ENCODE measurements at places on chromosomes 16 and 17.
A peak's percentile ranks its signal among the peaks of the same experiment; 100 is the strongest.

DNA sequence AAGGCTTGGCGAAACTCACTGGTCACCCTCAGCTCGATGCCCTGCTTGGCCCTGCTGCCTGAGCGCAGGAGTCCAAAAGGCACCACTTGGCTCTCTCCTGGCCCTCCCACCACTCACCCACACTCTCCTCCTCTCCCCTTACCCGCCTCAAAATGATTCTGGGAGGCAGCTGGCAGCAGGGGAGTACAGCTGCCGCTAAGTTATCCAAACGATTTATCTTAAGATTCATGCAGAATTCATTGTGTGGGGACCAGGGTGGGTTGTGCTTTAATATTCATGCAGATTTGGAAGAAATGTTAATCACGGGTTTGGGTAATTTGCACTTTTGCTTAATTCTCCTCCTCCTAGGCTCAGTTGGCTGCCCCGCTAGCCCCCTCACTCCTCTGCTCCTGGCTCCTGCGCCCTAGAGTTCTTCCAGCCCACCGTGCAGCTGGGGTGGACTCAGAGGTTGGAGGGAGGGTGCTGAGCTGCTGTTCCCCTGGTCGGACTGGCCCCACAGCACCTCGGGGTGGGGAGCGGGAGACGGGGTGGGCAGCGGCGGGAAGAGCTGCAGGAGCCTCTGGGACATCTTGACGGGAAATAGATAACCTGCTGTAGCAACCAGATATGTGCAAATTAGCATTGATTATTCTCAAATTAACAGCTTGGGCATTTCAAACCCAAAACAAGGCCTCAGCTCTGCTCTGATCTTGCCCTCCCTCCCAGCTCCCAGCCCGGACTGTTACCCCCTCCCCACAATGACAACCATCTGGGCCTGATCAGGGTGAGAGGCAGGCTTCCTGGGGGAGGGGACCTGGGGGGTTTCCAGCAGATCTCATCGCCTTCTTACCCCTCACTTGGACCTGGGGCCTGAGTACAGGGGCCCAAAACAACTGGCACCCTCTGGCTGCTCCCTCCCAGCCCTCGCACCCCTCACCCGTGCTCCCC is 122.6 kb upstream of the RPL38 start:
- no peak for DNase-seq

GRCh38 chr17:67246653-67247415 is 1.8 kb upstream of the HELZ start:
- DNase-seq, result peak; percentile 33

DNA sequence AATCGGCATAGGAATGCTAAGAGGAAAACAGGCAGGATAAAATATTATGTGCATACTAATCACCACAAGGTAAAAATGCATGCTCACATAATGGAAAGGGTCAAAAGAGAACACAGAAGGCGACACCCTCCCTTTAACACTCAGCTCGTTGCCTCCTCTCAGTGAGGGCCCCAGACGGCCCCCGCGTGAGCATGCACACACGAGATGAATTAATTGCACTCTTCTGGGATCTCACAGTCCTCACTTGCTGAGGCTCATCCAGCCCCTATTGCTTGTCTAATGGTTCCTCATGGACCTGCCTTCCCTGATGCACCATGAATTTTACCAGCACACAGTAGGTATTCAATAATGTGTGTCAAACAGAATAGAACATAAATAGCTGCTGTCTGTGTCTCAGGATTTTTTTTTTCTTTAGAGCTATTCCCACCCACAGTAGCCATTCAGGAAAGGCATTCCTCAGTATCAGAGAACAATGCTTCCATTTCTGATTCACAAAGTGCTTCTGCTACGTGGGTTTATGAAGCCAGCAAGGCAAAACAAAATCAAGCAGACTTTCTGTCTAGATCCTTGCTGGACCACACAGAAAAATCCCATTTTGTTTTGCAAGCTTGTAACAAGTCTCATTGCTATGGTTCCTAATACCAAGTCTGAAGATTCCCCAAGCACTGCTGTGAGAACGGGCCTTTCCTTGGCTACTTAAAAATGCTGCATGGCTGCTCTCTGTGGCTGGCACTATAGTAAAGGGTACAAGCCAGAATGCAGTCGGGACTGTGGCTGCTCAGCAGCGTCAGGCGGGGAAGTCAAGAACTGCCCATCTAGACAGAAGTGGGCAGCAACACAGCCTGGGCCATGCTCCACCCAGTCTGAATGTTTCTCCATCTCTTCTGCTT is 43.6 kb downstream of the TOM1L2 start:
- no peak for DNase-seq

GRCh38 chr17:43832976-43833829 is at the start of gene MPP3:
Gene MPP3, minus strand, starts transcription at chr17:43833146. Its CDS starts 1,240 bp downstream, at chr17:43831906.
- peak; percentile 81 for DNase-seq

DNA sequence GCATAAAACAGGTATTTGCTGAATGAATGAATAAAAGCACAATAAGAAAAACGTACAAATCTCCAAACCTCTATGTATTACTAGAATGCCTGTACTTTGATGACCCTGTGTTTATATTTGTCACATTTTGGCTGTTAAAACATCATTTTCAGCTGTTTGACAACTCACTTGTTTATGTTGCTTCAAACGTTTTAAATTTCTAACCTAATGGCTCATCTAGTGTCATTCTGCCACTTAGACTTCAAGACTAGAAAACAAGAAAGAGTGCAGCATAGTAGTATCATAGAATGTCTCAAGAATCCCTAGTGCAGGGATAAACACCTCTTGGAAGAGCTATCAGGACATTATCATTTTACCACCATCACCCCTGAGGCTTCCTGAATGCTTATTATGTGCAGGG is 19.4 kb upstream of the PMP22 start:
- DNase-seq, result no peak

- no peak for DNase-seq
Measured at GRCh38 chr17:81831957-81832607, 1.0 kb downstream of the MCRIP1 start.

GRCh38 chr17:71063127-71063526 is 893.8 kb downstream of the KCNJ2 start:
- no peak for DNase-seq

DNA sequence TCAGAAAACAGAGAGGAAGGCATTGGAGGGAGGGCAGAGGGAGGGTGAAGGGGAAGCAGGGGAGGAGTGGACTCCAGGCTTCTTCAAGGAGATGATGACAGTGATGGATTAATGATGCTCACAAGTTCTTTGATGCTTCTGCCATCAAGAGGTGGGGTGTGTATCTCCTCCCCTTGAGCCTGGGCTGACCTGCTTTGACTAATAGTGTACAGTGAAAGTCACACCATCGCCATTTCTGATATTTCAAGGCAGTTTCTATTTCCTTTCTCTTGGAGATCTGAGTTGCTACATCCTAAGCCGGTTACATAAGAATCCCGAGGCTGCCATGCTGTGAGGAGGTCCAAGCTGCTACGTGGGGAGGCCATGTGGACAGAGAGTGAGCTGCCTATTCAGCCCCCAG is 312.5 kb downstream of the MAF start:
- no peak for DNase-seq

DNA sequence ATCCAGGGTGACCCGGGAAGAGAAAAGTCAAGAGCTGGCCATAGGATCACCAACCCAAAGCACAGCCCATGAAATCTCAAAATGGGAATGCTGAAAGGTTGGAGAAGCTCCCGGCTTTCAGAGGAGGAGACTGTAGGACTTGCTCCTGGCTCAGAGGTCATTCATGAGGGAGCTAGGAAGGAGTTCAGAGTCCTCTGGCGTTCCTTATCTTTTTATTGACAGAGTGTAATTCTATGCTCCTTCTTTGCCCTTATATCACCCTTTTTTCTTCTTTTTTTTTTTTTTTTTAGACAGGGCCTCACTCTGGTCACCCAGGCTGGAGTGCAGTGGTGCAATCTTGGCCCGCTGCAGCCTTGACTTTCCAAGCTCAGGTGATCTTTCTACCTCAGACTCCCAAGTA is 27.3 kb upstream of the CNOT1 start:
- no peak for DNase-seq

DNA sequence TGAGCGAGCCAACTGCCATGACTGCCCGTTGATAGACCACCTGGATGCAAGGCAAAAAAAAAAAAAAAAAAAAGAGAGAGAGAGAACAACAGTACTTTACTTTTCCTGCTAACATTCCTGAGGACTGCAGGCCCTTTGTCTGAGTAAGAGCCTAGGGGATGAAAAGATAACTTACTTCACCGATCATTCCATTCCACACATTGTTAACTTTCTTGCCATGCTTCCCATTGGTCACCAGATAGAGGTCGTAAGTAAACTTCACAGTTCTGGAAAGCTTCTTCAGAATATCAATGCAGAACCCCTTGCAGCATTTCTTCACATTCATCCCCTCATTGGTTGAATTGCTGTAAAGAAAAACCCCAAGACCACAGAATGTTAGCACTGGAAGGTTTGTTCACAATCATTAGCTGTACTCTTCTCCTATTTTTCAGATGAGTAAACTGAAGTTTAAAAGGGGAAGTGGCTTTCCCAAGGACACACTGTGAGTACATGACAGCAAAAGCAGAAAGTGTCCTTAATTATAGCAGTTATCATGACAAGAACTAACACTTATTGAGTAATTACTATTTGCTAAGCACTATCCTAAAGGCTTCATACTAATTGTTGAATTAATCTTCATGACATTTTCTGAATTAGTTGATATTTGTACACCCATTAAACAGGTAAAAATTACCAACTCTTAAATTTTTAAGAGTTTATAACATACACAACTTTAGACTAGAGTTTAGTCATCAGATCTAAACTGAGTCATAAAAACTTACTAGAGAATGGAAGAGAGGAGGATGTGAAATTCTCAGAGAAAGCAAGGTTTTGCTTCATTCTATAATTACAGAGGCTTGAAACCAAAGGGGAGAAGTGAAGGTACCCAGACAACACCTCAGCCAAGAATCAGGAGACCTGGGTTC is 341.2 kb downstream of the GRIN2A start:
- DNase-seq, result no peak

GRCh38 chr17:67542219-67543114 is 165.4 kb downstream of the PITPNC1 start:
- DNase-seq, result no peak

GRCh38 chr16:1383556-1383955 is 30.9 kb downstream of the UNKL start:
- no peak for DNase-seq

DNA sequence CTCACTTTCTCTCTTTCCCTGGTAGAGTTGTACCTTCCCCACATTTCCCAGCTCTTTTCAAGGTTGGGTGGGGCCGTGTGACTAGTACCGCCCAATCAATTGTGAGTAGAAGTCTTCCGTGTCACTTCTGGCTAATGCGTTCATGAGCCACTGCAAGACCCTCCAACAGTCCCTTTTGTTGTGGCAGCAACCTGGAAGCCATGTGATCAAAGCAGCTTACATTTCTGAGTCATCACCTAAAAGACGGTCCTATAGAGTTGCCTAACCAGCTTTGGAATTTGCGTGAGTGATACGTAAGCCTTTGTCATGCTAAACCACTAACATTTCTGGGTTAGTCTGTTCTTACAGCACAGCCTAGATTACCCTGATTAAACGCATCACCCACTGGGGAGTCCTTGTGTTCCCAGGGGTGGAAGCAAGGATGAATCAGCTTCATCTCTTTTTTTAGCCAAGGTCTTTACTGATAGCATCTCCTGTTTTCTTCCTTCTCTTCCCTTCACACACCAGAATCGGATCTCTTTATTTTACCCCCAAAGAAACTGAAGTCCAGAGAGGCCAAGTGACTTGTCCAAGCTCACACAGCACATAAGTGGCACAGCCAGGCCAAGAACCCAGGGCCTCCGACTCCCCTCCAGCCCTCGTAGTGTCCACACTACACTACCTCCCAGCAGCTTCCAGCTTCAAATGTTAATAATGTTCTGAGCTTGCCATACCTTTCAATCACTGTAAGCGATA is 366.3 kb upstream of the XYLT1 start:
- no peak for DNase-seq

GRCh38 chr17:75819116-75819515 is 25.1 kb downstream of the UNC13D start:
- no peak for DNase-seq

GRCh38 chr16:75943705-75944514 is 217.6 kb upstream of the CPHXL start:
- DNase-seq, result no peak

- DNase-seq, result no peak
Measured at GRCh38 chr16:82582975-82583374, 43.8 kb upstream of the CDH13 start.

GRCh38 chr16:2005646-2006045 is 4.0 kb downstream of the ZNF598 start:
- DNase-seq, result no peak

GRCh38 chr17:63702721-63703015 is 2.7 kb upstream of the LIMD2 start:
- DNase-seq, result no peak

DNA sequence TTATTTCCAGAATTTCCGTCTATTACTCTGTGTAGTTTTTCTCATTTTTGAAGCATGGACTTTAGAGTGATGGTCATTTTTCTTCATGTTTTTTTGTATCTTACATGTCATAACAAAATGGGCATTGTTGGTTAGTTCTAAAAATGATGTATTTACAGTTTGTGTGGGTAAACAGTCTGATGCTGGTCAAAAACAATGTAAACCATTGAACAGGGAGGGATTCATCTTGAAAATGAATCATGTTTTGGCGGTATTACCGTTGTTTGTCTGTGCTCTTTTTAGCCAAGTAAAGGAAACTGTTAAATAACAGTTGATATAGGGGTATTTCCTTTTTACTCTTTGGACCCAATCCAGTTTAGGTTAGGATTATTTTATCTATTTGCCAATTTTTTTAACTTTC is 315.8 kb downstream of the BCAS3 start:
- no peak for DNase-seq

- no peak for DNase-seq
Measured at GRCh38 chr17:66401364-66401763, 99.0 kb downstream of the PRKCA start.

GRCh38 chr17:47934856-47935255 is 6.5 kb upstream of the PNPO start:
- DNase-seq, result no peak

GRCh38 chr17:13421581-13422130 is 180.1 kb downstream of the HS3ST3A1 start:
- no peak for DNase-seq

- DNase-seq, result no peak
Measured at GRCh38 chr17:35376245-35376644, 2.8 kb upstream of the SLFN11 start.

- no peak for DNase-seq
Measured at GRCh38 chr16:46658925-46659324, 30.1 kb downstream of the VPS35 start.

DNA sequence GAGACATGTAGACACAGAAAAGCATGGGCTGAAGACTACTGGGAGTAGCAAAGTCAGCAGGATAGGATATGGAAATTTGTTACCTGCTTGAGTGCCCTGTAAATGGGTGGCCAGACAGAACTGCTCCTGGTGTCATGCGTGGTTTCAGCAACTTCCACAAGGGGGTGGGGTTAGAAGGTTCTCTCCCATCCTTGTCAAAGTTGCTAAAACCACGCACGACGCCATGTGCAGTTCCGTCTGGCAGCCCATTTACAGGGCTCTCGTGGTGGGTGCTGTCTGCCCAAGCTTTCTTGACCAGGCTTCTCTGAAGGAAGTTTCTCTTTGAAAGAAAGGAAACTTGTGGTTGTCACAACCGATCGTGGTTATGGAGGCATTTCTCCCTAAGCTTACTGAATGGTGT is 6.9 kb upstream of the DBNDD1 start:
- no peak for DNase-seq

All from renal pelvis (tissue), 12 donors.